ENCODE measurements at places on chromosomes 11 and 22.

- no peak for DNase-seq
Measured at GRCh38 chr11:110355011-110355744, 58.8 kb upstream of the RDX start.

DNA sequence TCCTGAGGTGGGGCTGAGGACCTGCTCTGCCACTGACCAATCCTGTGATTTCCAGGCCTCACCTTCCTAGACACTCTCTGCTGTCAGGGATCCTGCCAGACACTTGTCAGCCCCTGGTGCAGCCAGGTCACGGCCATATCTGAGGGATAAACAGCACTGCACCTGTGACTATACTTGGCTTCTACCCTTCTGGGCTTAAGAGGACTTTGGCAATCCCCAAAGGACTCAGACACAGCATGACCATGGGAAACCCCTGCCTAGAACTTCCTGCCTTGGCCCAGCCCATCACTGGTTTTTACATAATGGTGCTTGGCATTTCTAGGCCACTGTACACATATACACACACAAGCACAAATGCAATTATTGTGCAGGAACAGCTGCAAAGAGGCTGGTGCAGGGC, 11.6 kb upstream of the OLFML1 start:
- DNase-seq = no peak

DNA sequence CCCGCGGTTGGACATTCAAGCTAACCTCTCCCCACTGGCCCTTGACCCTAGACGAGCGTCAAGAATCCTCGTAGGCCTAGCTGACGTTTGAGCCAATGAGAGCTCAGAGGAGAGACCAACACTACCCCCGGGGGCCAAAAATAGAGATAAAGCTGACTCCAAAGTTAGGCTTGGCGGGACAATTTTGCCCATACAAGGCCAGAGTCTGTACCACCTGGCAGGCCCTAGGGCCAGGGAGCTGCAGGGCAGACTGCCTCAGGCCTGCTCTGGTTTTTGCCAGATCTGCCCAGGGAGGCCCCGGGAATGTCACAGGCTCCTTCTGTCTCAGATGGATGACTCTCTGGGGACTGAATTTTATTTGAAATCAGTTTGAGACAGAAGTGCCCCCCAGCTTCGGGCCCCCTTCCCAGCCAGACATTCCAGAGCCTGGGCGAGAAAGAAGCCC, 40.8 kb upstream of the ACCSL start:
- no peak for DNase-seq

DNA sequence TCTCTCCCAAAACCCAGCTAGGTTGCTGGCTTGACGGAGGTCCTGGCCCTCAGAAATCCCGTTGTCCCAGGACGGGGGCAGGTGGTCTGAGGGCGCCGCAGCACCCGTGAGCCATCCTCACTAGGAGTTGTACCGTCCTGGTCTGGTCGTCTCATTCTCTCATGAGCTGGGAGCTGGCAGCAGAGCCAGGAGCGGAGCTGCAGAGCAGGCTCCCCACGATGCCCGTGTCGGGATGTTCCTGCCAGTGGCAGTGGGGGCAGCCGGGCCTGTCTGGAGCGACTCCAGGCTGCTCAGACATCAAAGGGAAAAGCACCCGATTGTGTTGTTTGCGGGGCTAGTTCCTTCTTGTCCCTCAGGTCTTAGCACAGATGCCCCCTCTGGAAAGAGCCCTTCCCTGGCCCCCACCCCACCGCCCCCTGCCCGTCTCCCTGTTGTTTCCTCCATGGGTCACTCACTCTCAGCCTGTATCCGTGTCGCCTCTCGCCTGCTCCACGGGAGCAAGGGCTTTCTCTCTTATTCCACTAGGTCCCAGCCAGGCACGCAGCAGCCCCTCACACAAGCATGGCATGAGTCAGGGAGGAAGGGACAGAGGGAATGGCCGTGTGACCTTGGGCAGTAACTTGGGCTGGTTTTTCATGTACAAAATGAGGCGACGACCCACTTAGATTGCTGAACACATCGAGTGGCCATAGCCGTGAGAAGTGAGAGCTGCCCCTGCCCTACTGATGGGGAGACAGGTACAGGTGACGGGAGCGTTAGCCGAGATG, 23.2 kb upstream of the MGAT3 start:
- no peak for DNase-seq

- no peak for DNase-seq
Measured at GRCh38 chr11:26044389-26044788, 287.5 kb upstream of the ANO3 start.

- no peak for DNase-seq
Measured at GRCh38 chr11:75434886-75435570, 2.0 kb upstream of the KLHL35 start.

DNA sequence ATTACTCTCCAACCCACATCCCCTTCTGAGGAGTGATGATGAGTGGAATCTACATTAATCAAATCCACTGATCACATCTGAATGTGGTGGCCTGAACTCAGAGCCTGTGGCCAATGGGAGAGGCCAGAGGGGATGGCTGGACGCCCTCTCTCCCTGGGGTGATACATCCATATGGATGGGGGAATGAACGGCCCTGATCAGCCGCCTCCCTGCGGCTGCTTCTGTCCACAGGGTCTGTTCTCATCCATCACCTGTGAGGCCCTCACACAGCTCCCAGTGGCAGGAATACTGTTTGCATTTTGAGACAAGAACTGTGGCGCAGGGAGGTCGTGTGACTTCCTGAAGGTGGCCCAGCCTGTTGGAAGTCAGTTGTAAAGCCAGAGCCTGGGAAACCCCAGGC, 78.3 kb upstream of the SHISAL1 start:
- DNase-seq = no peak

GRCh38 chr11:119829402-119829801, 100.4 kb upstream of the NECTIN1 start:
- DNase-seq = no peak

DNA sequence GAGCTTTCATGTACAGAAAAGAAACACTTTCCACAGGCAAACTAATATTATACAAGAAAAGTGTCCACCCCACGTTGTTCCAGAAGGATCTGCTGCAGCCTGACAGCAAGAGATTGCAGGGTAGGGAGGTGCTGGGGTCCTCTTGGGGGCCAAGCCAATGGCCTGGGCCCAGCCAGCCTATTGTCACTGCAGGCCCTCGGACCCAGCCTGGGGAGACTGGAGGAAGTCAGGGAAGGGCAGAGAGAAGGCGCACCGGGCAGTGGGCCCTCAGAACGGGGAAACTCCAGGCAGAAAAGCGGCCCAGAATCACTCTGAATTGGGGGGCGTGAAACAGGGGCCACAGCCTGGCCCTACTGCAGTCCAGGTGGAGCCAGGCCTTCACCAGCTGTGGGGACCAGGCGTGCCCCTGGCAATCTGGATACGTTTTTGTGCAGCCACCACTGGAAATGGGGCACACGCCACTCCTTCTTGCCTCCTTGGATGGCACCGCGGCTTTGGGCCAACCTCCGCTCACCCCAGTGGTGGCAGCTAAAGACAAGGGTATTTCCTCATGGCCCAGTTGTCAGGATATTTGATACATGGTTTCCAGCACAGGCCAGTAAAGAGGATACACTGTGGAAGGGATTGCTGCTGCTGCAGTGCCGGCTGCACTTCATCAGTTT, 3.9 kb upstream of the NAP1L4 start:
- DNase-seq = no peak

- no peak for DNase-seq
Measured at GRCh38 chr11:128291007-128291406, 296.4 kb downstream of the ETS1 start.
